ENCODE measurements at places on chromosomes 1 and 21.

GRCh38 chr1:52239708-52240001, 97.8 kb downstream of the ZFYVE9 start:
- DNase-seq = no peak

- no peak for DNase-seq
Observed at GRCh38 chr1:99764439-99764838, 2.0 kb downstream of the FRRS1 start.

GRCh38 chr21:33866826-33867225, 48.8 kb downstream of the ATP5PO start:
- no peak for DNase-seq

DNA sequence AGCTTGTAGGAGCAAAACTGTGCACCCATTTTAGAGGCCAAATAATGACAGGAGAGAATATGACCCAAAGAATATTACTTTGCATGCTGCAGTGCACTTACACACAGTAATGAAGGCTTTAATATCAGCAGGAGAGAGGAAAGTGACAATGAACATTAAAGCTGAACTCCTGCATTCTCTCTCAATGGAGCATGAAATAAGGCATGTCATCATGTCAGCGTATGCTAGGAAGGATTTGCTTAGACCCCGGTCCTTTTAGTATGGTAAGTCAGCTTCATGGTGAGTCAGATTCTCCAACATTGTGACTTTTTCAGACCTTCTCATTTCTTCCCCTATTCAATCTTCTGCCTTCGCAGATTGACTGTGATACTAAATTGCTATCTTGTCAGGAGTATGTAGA, 210.7 kb upstream of the TMPRSS15 start:
- no peak for DNase-seq

- DNase-seq = no peak
Observed at GRCh38 chr1:3551711-3552110, 59.6 kb downstream of the MEGF6 start.

GRCh38 chr1:234325878-234326496, 47.3 kb upstream of the COA6 start:
- no peak for DNase-seq

DNA sequence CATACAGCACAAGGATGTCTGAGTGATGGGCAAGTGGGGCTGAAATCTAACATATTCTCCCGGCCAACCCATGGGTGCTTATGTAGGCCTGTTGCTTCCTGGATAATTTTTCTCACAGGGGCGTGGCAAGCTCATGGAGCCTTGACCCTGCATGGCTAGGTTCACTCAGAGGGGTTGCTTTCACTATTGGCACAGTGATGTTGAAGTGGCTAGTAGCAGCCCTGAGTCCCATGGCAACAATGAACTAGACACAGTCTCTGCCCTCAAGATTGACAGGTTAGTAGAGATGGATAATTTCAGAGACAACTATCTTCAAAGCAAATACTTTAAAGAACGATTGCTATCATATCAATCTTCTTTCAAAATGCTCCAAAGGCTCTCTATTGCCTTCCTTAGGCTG, 6.5 kb upstream of the MAB21L3 start:
- DNase-seq = no peak

GRCh38 chr1:226086776-226087175, 24.3 kb downstream of the H3-3A start:
- no peak for DNase-seq
